ENCODE measurements at places on chromosomes 16 and 17.

- DNase-seq: no peak
Observed at GRCh38 chr17:69452664-69453260, 38.3 kb downstream of the MAP2K6 start.

- DNase-seq: no peak
Observed at GRCh38 chr16:26204138-26204537, 512.4 kb downstream of the HS3ST4 start.

- DNase-seq: no peak
Observed at GRCh38 chr16:19361587-19361986, 56.1 kb upstream of the TMC5 start.

- no peak for DNase-seq
Observed at GRCh38 chr17:77377710-77378235, 237.0 kb downstream of the SEC14L1 start.

GRCh38 chr16:55443434-55444346 lies 35.3 kb upstream of the MMP2 start:
- DNase-seq: no peak

GRCh38 chr16:79638386-79638785 lies 37.8 kb upstream of the MAF start:
- no peak for DNase-seq

DNA sequence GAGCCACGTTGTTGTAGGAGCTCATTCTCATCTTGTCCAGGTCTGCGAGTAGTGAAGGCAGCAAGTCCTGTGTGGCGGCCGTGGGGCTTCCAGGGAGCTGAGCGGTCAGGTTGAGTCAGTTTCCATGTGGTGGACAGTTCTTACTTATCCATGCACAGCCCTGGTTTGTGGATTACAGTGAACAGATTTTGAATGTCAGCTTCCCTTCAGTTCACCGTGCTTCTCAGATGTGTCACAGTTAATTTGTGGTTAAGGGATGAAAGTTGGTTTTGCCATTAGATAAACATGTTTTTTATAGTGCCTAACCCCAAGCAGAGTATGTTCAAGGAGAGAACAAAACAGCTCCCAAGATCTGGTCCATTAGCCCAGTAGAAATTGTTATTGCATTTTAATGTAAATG lies 103.1 kb downstream of the RPTOR start:
- DNase-seq: no peak

- no peak for DNase-seq
Observed at GRCh38 chr17:57811638-57812280, 38.1 kb downstream of the MRPS23 start.

DNA sequence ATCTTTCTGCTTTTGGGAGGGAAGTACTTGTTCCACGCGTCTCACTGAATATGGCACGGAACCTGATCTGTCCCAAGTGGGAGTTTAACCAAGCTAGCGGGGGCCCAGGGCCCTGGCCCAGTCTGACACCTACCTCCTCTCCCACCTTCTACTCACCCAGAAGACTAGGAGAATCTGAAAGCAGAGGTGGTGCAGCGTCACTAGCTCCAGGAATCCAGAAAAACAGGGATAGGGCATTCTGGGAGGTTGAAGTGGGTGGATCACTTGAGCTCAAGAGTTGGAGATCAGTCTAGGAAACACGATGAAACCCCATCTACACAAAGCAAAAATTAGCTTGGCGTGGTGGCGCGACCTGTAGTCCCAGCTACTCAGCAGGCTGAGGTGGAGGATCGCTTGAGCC lies 163.5 kb upstream of the ZNF267 start:
- DNase-seq: no peak

- no peak for DNase-seq
Observed at GRCh38 chr17:21036361-21036881, 6.4 kb downstream of the USP22 start.

- no peak for DNase-seq
Observed at GRCh38 chr17:70130289-70130688, 39.0 kb upstream of the KCNJ2 start.

GRCh38 chr17:66459811-66460270 lies 157.4 kb downstream of the PRKCA start:
- no peak for DNase-seq

DNA sequence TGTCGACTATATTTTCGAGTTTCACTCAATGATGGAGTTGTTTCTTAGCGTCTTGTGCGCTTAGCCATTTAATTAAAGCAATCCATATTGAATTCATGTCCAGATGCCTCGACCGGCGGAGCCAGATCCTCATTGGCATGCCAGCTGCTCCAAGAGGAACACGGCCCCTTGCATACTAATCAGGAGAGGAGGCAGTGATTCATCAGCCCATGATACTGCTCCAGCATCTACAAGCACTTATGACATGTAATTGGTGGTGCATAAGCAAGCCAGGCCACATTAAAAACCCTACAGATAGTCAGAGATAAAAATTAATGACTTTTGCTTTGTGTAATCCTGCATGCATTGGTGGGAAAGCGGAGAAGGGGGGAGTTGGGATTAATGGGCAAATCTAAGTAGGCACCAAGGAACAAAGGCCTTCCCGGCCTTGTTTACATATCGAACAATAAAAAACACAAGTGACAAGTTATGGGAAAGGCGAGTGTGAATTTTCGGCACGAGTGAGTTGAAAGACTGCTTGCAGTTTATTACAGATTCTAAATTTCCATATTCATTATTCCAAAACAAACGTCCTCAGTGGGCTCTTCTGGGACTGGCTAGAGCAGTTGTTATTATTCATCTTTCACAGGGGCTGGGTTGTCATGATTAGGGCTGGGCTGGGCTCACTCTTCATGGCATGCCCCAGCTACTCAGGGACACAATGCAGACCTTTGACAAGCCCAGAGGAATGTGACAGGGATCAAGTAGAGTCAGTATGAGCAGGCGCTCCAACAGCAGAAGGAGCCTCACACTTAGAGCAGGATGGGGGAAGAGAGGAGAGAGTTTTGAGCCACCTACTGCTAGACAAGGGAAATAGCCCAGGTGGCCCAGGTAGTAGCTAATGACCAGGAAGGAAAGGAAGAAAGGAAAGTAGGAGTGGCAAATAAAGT lies 281.7 kb upstream of the ZFHX3 start:
- no peak for DNase-seq

DNA sequence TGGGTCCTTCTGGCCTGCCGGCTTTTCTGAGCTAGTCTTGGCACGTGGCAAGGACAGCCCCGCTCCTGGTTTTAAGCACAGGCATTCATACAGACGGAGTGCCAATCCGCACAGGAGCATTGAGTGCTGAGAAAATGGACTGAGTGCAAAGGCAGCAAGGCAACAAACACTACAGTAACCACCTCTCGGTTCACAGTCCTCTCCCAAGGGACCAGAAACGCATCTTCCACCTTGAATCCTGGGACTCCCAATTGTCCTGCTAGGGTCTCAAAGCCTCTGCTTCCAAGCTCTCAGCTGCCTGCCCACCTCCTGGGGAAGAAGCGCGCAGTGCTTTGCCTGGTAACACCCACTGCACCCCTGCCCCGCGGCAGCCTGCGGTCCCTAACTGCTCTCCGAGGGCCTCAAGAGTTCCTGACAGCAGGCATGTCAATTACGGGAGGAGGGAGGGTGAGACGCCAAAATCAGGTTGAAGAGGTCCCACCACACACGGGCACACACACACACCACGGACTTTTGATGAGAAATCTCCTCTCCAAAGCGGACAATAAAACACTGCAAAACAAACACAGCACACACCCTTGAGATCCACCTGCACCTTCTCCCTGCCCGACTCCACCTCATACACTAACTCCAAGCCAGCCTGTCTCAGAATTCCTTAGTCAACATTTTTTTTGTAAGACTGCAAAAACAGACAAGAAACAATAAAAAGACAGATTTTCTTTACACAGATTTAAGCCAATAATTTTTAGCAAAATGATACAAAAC lies 15.0 kb downstream of the SLC16A3 start:
- no peak for DNase-seq

Data from effector CD8-positive, alpha-beta T cell (primary cell).